ENCODE measurements at places on chromosomes 1 and 21.

GRCh38 chr21:37877171-37877570 is 39.1 kb downstream of the KCNJ6 start:
- DNase-seq = peak; percentile 66
- H3K4me3 ChIP-seq = no peak overlapping the region
- peaks cover 22% of the 10 kb centered on the region for H3K4me1 ChIP-seq
- H3K27ac ChIP-seq = no peak overlapping the region
- H3K36me3 ChIP-seq = no peaks in the 10 kb centered on the region

DNA sequence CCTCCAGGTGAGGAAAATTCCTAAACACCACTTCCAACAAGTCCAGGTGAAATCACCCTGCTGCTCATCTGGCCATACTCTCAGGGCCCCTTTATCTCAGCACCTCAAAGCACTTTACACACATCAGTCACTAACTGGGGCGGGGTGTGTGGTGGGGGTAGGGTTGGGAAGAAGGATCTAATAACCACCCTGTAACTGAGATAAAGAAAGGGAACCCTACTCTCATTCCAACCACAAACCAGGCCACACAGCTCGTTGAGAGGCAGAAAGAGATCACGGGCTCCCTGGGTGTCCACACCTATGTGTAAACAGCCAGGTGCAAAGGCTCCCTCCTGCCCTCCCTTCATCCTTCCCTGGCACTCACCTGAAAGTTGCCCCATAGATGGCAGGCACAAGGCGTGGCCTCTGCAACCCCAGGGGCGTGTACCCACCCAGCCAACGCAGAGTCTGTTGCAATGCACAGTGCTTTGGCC is 20.4 kb downstream of the GPR161 start:
- no peak overlapping the region for H3K27ac ChIP-seq
- no peak for DNase-seq

DNA sequence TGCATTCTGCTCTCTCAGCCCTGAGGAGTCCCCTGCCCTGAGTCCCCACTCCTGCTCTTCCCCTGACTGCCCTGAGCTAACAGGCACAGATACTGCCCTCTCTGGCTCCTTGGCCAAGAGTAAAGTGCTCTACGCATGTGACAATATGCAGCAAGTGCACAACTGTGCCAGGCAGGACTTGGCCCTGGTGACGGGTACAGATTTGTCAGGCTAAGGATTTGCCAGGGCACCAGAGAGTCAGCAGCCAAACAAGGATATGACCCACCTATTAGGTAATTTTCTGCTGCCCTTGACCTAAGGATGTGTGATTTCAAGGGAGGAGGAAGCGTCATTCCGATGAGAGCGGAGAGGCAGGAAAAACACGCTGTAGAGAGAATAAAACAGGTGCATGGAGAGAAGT is 339.0 kb downstream of the PTPRU start:
- no peaks in the 10 kb centered on the region for H3K36me3 ChIP-seq
- H3K4me1 ChIP-seq = peaks cover 23% of the 10 kb centered on the region
- H3K27me3 ChIP-seq = no peaks in the 10 kb centered on the region

- DNase-seq = no peak
- H3K27me3 ChIP-seq = no peaks in the 10 kb centered on the region
- peak overlapping the region; percentile 15 for H3K27ac ChIP-seq
- H3K4me1 ChIP-seq = peaks cover 14% of the 10 kb centered on the region
- H3K4me3 ChIP-seq = no peak overlapping the region
- no peaks in the 10 kb centered on the region for H3K36me3 ChIP-seq
Measured at GRCh38 chr21:29657240-29657989, 282.4 kb downstream of the GRIK1 start.

- H3K27ac ChIP-seq = peak within 1 kb of the TSS; percentile 99
- H3K36me3 ChIP-seq = no peaks in the 10 kb centered on the region
- peak within 1 kb of the TSS; percentile 100 for H3K4me3 ChIP-seq
- peaks cover 20% of the 10 kb centered on the region for H3K4me1 ChIP-seq
Measured at GRCh38 chr1:155207806-155208540, at the start of gene THBS3. Gene THBS3 (minus strand): TSS chr1:155207897. CDS start chr1:155207876, 21 bp downstream.

Data from astrocyte (in vitro differentiated cells and primary cell).